ENCODE measurements at places on chromosomes 3 and 15. TPM values are rescaled to one million over a fixed set of nuclear protein-coding genes. Genes with fewer than 3 reads are reported as not detected.

OXNAD1 gene
- 22.0 TPM for polyA plus RNA-seq

TLR9 gene
- not detected for polyA plus RNA-seq

CORO2B gene
- polyA plus RNA-seq, result not detected

DNA sequence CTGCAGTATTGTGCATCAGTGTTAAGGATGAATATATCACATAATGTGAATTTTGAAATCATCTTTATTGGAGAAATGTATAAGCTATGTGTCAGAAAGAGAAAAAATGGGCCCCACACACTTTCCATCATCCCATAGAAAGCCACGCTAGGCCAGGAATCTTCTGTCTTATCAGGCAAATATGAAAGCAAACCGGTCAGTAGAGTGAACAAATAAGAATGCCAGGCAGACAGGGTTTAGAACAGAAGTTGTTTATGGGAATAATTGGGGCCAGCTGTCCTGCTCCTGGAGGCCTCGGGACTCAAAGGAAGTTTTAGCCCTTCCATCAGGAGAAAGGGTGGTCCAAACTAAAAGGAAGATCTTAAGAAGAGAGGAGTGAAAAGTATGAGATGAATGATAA, 39.5 kb downstream of the ZNF280D start:
- no peak for DNase-seq

GRCh38 chr3:67739851-67740250, 85.4 kb upstream of the SUCLG2 start:
- DNase-seq, result no peak

DNA sequence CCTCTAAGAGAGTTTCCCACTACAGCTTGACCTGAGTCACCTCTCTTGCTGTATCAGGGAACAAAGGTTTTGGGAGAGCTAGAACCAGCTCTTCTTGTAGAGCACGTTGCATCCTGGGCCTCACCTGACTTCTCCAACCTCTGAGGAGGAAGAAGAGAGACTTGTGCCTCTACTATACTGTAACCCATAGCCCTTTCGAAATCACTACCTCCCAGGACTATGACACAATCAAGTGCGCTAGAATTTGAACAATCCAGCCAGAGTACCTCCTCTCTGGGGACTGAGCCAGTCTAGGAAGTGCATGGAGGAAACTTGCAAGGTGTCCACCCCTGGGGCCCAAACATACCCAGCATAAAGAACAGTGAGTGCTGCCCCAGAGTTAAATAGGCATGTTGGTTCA, 192.8 kb upstream of the BHLHE40 start:
- no peak for DNase-seq

DNA sequence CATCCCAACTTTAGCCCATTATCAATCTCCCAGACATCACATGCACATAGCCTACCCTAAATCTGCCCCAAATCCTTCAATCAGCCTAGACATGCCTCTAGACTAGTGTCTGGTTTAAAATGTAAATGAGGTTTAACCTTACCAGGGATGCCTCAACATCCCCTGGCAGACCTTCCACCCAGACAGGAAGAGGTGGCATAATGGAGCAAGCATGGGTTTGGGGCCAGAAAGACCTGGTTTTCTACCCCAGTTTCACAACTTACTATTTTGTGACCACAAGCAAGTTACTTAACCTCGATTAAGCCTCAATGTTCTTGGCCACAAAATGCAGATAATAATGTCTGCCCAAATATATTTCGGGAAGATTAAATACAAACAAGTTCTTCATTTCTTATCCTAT, 28.3 kb upstream of the THBS1 start:
- DNase-seq, result no peak

GRCh38 chr3:63168179-63168578, 109.9 kb upstream of the SYNPR start:
- no peak for DNase-seq

DNA sequence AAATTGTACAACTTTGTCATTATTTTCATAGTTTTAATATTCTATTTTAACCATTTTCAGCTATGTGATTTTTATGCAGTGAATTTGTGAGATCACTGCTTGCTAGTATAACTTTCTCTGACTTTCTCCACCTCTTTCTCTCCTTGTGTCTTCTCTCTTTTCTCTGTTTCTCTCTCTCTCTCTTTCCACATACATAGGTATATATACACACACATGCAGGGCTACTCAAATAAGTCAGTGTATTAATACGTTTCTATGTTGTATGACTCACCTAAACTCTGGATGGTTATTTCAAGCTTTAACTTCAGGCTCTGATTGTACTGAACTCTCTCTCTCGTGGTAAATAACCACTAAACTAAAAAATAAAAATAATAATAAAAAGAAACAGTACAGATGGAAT, 1389.3 kb upstream of the ALCAM start:
- no peak for DNase-seq

GRCh38 chr3:17845026-17845812, 102.8 kb upstream of the TBC1D5 start:
- DNase-seq, result no peak

DNA sequence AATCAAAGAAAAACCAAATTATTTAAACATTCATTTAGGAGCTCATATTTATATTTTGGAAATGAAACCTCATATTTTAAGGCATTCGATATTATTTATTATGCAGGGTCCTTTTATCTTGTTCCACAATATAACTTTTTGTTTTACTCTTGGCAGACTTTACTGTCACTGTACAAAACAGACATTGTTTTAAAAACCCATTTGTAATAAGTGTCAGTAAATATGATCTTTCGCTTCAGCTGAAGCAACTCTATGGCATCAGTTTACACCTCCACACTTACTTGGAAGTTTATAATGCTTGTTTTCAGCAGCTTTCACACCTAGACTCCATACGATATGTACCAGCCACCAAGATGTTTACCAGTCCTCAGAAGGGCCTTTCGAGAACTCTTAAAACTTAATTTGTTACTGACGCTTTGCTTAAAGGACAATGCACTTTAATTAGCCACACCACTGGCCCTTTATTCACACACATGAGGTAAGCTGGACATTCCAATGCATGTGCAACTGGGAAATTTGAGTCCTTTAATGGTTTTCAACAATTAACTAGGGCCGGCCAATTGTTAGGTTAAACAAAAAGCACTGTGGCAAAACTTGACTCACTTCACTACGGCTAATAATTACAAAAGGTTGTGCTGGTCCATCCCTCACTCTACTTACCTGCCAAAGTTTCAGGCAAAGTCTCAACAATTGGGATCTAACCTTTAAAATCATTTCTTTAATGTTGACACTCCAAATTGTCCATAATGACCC, 16.7 kb downstream of the WWTR1 start:
- no peak for DNase-seq
